ENCODE measurements at places on chromosomes 2 and 18.

DNA sequence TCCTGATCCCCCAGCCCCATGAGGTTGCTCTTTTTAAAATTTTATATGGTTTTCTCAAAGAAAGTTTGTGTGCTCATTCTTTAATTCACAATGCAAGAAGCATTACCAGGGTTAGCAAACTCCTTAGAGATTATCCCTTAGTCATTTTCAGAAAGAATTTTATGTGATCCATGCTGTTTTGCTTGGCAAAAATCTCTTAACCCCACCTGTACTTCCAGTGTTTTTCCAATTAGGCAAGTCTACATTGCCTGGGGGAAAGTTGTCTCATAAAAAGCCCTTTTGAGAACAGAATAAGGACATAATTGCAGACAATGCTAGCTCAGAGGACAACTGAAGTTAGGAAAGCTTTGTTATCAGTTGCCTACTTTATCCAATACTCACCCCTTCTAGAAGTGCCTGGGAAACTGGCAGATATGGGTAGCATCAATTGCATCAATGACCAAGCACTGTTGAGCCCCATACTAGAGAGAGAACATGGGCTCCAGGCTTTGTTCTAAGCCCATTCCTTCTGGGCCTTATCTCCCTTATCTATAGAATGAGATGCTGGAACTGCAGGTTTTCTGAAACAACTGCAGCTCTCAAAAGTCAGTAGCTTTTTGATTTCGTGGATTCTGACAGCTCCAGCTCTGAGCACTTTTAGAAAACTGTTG lies 265.9 kb upstream of the SPHKAP start:
- no peak for DNase-seq

DNA sequence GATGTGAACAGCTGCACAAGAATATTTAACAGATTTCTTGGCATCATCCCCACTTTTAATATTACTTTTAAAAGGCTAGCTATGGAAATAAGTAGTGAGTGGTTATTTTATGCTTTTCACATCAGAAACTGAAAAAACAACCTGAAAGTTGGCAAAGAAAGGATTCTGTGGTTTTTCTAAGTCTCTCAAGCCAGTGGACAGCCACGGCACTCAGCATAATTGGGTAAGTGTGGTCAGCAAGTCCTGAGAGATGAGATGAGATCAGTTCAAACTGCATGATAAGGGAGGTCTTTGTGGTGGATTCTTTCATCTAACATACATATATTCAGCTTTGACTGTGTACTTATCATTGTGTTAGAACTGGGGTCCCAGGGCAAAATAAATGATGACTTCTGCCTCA lies 105.2 kb downstream of the LYPD6B start:
- DNase-seq = no peak

DNA sequence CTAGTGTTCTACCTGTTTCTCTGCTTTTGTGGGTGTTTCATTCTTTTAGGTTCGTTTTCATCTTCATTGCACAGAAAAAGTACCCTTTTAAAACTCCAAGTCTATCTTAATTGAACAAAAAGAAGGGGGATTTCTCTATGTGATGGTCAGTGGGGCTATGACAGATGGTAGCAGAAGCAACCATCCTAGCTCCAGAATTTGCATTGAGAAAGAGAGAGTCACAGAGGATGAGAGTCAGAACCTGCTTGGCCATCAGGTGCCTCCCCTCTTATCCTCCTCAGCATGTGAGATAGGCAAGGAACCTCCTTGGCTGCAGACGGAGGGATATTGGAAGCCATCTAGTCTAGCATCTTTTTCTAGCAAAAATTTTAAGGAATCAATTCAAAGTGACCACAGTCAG lies 398.0 kb upstream of the DCC start:
- no peak for DNase-seq

GRCh38 chr2:46071074-46071473 lies 226.1 kb upstream of the EPAS1 start:
- DNase-seq = no peak

DNA sequence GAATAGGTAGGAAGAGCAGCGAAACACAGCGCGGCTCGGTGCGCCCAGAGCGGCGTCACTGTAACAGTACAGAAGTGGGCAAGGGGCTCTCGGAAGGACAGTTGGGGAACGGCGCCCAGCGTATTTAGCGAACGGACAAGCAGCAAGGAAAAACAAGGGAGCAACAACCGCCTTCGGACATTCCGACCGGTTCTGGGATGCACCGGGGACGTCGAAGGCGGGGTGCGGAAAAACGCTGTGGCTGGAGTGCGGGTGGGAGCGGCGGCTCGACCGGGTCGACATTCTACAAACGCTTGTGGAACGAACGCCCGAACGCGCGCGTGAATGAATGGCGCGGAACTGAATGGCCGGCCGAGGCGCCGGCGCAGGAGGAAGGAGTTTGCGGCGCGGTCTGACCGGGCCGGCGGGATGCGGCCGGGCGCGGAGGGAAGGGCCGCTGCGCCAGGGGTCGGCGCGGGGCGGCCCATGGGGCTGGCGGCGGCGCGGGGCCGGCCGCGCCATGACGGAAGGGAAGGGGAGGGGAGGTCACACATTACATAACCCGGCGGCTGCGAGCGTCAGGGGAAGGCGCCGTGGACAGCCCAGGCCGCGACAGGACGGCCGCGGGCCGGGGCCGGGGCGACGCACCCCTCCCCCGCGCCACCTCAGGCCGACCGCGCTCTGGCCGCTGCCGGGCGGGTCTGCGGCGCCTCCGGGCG lies 605 bp downstream of the REV1 start:
- DNase-seq = no peak

- DNase-seq = no peak
Observed at GRCh38 chr2:60517446-60517845, 36.0 kb downstream of the BCL11A start.

GRCh38 chr2:117763804-117764203 lies 50.7 kb upstream of the DDX18 start:
- DNase-seq = no peak

DNA sequence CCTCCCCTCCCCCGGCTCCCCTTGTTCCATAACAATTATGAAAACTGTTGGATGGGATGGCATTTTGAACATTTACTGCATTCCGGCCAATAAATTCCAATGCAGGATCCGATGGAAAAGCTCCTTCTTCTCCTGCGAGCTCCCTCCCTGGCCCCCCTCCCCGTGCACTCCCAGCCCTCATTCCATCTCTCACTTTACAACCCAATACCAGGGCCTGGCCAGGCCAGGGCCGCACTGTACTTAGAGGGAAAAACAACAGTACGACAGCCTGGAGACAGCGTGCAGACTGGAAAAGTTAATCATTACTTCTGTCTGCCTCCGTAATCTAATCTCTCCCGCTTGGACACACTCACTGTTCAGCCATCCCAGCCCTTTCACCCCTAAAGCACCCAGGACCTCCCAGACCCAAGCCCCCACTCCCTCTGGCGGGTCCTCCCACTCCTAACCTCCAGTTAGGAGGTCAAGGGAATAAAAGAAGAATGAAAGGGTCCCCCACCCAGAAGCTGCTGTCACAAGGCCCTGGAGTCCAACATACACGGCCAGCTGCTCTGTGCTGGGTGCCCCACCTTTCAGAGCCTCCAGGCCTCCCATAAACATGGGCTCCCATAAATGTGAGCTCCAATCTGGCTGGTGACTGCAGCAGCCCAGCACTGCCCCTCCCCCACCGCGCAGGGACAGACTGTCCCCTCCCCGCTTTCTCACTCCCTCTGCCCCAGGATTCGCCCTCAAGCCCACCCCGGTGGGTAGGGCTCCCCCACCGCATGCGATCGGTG lies 20.6 kb downstream of the SMAD7 start:
- DNase-seq = no peak

DNA sequence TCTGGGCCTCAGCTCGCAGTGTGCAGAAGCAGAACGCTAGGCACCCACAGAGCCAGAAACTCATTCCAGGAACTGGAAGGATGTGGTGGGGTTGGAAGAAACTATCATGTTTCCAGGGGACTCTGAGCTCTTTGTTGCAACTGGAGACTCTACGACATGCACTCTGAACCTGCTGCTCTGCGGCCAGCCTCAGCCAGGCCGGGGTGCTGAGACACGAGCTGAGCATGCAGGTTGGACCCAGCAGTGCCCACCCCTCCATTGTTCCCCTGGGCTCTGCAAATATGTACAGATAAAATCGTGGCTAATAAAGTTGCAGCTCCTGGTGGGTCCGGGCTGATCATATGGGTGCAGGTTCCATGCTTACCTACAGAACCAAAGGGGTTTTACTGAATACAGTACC lies 37.6 kb upstream of the ARL4C start:
- no peak for DNase-seq

GRCh38 chr2:160783474-160783873 lies 289.9 kb upstream of the RBMS1 start:
- no peak for DNase-seq

DNA sequence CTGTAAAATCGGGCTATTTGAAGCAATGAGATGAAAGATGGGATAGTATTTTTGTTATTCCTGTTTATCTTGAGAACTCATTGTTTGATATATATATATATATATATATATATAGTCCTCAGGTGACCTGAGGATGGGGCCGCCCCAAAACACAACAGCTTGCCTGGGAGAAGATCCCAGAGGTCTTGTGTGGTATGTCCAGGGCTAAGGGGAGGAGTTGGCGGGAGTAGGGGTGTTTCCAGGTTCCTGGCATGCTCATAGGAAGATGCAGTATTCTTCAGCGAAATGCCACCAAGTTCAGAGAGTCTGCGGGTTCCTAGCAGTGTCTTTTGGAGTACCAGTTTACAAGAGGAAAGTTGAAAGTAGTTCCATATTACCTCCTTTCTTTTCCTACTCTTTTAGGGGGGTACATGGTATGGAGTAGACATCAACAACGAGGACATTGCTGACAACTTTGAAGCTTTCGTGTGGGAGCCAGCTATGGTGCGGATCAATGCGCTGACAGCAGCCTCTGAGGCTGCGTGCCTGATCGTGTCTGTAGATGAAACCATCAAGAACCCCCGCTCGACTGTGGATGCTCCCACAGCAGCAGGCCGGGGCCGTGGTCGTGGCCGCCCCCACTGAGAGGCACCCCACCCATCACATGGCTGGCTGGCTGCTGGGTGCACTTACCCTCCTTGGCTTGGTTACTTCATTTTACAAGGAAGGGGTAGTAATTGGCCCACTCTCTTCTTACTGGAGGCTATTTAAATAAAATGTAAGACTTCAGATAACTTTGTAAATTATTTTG lies 18.3 kb downstream of the CCT7 start:
- DNase-seq = no peak

- no peak for DNase-seq
Observed at GRCh38 chr2:33796511-33796910, 197.4 kb upstream of the FAM98A start.

DNA sequence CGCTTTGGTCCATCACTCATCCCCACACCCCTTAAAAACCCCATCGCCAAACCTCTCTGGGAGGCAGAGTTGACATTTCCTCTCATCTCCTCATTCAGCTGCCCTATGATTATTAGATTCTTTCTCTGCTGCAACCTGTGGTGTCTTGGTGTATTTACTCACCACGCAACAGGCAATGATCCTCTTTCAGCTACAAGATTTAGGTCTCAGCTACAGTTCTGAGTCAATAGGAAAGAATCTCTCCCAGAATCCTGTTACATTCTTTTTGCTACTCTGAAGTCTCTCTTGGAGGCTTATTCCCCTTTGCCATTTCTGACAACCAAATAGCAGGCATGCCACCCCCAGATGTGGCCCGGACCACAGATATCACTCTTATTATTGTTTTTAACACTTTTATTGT lies 468.3 kb upstream of the GYPC start:
- DNase-seq = no peak

DNA sequence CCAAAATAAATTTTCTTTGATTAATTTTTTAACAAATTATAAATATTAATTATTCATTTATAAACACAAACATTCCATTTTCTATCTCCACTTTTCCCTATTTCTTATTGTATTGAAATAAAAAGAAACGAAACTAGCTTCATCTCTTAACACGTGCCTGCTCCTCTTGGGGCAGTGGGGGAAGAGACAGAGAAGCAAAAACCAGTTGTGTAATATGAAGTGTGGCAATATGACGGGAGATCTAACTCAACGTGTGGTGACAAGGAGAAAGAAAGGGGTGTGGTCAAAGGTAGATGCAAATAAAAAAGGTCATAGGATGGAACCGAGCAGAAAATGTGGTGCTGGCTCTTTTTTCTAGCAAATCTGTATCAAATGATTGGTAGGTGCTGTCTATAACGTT lies 106.9 kb upstream of the SLC8A1 start:
- DNase-seq = no peak

GRCh38 chr18:54734059-54734458 lies 94.2 kb upstream of the RAB27B start:
- no peak for DNase-seq

DNA sequence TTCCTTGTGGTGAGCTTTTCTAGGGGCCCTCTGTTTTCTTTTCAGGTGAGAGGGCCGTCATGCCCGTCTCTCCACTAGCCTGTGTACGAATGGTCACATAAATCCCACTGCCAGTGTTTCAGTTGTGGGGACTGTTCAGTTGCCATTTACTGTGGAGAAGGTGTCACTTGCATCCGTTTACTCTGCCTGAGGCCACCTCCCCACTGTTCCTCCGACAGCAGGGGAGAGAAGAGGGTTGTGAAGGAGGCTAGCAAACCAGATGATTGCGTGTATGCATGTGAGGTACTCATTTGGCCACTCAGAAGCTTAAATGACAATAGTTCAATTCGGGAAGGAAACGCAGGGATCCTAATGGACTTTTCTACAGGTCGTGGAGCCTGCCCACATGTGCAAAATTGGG lies 3.3 kb downstream of the MTCL1 start:
- no peak for DNase-seq

GRCh38 chr2:185227391-185227790 lies 511.2 kb upstream of the FSIP2 start:
- DNase-seq = no peak
